ENCODE measurements at places on chromosomes 4 and X.

DNA sequence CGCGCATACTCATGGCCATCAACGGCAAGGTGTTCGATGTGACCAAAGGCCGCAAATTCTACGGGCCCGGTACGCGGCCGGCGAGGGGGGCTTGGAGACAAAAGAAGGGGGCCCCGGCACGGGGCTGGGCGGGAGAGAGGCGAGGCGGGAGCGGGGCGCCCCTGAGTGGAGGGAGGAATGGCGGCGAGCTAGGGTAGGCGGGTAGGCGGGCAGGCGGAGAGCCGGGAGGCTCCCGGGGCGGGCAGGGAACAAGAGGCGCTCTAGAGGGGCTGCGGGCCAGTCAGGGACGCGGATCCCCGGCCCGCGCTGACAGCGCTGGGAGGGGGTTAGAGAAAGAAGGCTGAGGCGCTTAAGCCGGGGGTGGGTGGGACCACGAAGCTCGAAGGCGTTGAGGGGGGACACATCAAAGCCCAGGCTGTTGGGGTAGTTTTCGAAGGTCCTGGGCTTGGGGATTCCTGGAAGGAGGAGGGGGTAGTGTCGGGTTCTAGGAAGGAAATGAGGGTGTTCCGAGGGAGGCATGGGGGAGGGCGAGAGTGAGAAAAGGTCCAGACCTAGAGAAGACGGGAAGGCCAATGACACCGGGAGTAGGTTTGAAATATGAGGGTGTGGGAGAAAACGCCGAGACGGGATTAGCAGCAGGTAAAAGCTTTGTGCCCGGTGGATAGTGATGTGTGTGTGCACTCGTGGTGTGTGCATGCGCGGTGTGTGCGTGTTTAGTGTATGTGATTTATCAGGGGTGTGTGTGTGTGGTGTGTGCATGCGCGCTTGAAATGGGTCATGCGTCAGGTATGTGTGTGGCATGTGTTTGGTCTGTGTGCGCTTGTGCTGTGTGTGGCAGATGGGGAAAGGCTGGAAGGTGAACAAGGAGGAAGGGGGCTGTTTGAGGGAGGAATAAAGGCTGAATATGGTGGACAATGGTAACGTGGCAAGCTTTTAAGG is 807 bp downstream of the PGRMC1 start:
- DNase-seq: peak; percentile 20

DNA sequence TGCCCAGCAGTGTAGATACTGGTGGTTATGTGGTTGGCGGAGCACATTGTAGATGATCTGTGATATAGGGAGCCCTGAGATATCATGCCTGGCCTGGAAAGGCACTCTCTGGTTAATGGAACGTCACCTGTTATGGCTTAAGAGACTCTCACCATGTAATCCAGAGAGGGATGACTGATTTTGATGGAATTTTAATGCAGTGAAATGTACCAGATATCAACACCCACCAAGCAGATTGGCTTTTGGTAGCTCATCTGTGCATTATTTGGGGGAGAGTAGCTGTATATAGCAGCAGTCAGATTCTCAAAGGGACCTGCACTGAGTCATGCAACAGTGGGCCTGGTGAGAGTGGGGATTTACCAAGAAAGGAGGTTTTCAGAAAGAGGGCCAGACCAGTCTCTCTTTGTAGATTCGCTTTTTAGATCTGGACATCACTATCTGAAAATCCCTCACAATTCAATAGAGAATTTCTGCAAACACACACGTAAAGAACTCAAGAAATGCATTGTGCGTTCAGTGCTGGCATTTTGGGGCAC is 17.3 kb downstream of the TSC22D3 start:
- DNase-seq: no peak

- no peak for DNase-seq
Observed at GRCh38 chr4:74934888-74935287, 2.0 kb downstream of the PARM1 start.

DNA sequence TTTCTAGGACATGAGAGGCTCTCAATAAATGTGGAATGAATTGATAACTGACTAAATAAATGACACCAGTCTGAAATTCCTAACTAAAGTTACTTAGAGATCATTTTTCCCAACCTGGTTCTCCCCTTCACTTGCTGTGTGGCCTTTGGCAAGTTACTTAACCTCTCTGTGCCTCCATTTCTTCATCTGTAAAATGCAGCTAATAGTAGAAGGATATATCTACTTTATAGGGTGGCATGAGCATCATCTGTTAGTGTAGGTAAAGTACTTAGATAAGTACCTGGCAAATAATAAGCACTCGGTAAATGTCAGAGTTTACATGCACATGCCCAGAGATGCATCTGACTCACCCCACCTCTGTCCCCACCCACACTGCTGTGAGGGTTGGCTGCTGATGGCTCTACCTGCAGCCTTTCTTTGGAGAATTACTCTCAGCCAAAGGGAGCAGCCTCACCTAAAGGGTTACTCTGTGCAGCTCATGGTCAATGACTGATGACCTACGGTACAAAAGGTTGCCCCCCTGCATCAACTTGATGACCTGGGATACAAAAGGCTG is 139.3 kb downstream of the CHIC2 start:
- DNase-seq: no peak

DNA sequence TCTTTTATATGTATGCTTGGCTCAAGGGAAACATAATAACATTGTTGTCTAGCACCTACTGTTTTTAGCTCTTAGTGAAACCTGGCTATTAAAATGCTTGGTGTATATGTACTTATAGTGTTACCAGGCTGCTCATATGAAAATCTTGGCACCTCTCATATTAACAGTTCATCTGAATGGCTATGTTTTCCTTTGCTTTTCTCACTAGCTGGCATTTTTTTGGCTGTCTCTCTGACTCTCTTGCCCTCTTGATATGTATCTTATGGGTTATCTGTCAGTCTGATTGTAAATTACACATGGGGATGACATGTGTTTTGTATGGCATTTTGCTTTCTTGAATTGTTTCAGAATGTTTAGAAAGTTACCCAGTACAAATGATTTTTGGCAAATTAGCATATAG is 158.0 kb downstream of the ARHGAP24 start:
- DNase-seq: no peak

DNA sequence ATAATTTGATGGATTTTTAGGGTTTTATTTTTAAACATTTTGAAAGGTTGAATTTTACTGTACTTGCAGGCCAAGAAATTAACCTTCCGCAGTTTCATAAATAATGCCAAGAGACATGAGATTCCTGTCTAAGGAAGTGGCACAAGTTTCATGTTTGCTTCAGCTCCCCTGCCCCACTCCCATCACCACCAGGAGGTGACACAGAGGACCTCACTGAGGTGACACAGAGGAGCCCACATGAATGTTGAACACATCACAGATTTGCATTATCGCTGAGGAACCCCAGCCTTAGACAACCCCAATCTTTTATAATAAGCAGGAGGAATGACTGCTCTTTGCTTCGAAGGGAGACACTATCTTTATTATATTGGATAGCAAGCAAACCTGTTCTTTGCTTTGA is 491.4 kb upstream of the ATOH1 start:
- DNase-seq: no peak

DNA sequence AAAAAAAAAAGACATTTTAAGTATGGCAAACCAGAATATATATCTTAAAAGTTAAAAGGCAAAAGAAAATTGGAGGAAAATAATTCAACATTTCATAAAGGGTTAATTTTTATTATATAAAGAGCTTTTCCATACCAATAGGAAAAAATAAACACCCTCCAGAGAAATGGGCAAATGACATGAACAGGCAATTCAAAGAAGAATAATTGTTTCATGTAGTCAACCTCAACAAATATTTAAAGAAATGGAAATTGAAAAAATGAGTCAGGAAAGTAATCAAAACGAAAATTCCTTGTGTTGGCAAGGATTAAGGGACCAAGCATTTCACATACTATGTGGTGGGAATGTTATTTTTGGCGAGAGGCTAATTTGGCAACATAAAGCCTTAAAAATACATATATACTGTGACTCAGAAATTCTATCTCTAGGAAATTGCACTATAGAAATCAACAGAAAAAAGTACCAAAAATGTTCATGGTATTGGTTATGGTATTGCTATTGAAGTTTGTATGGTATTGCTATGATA is 87.6 kb downstream of the HAUS3 start:
- DNase-seq: no peak

All from kidney glomerular epithelial cell (primary cell).